ENCODE measurements at places on chromosomes 2 and 18. TPM values are rescaled to one million over a fixed set of nuclear protein-coding genes. Genes with fewer than 3 reads are reported as not detected.

The GAL3ST2 gene
- total RNA-seq, result not detected

The MC2R gene
- total RNA-seq, result not detected

The CNGA3 gene
- total RNA-seq, result 0.51 TPM

The BCL2 gene
- 47.3 TPM for total RNA-seq

The FBXO48 gene
- total RNA-seq, result 0.82 TPM

The GLI2 gene
- total RNA-seq, result 6.9 TPM

The RAMP1 gene
- total RNA-seq, result 51.7 TPM

The AQP12B gene
- not detected for total RNA-seq

The WDR75 gene
- 52.5 TPM for total RNA-seq

The HNMT gene
- total RNA-seq, result 17.3 TPM

The POMC gene
- 7.7 TPM for total RNA-seq

The HOXD13 gene
- total RNA-seq, result not detected

The GPR39 gene
- total RNA-seq, result 0.10 TPM

The ANKRD12 gene
- 48.6 TPM for total RNA-seq

The C1QL2 gene
- not detected for total RNA-seq

The GALNT5 gene
- total RNA-seq, result 19.2 TPM

The EMILIN1 gene
- total RNA-seq, result 82.0 TPM

The SLC11A1 gene
- total RNA-seq, result 6.8 TPM

The SFTPB gene
- total RNA-seq, result 21.7 TPM

The BOLL gene
- 2.8 TPM for total RNA-seq

The RSAD2 gene
- total RNA-seq, result 2.6 TPM

The SLC30A3 gene
- not detected for total RNA-seq

The KLHL30 gene
- total RNA-seq, result 58.4 TPM

The CXCR2 gene
- total RNA-seq, result 0.31 TPM

The MAP2 gene
- 11.5 TPM for total RNA-seq

The RPRM gene
- total RNA-seq, result 0.21 TPM

The COL4A4 gene
- 4.9 TPM for total RNA-seq

The GPAT2 gene
- 2.8 TPM for total RNA-seq

The TMEM200C gene
- total RNA-seq, result 1.4 TPM

The MAP3K19 gene
- 0.21 TPM for total RNA-seq

The RUFY4 gene
- total RNA-seq, result not detected

The CLASP1 gene
- 163 TPM for total RNA-seq

The RAB6D gene
- not detected for total RNA-seq

The NOSTRIN gene
- 6.9 TPM for total RNA-seq

The PDE1A gene
- total RNA-seq, result 6.2 TPM

The RTP5 gene
- not detected for total RNA-seq

The POTEE gene
- not detected for total RNA-seq

The CTLA4 gene
- total RNA-seq, result 1.2 TPM

The TDRD15 gene
- not detected for total RNA-seq

The C2orf80 gene
- not detected for total RNA-seq

The FSHR gene
- not detected for total RNA-seq

The ZSWIM2 gene
- total RNA-seq, result not detected

The DTNB gene
- 8.0 TPM for total RNA-seq

The MYO1B gene
- 138 TPM for total RNA-seq

The M1AP gene
- total RNA-seq, result 4.6 TPM

Data from tongue (tissue), 3 donors.